ENCODE measurements at places on chromosomes 12 and 14.
A peak's percentile ranks its signal among the peaks of the same experiment; 100 is the strongest.

GRCh38 chr12:55728186-55728938 lies 447 bp downstream of the CD63 start:
- peak overlapping the region; percentile 68 for H3K4me3 ChIP-seq
- peaks cover 61% of the 10 kb centered on the region for H3K4me1 ChIP-seq
- DNase-seq, result peak; percentile 67
- H3K27me3 ChIP-seq, result no peaks in the 10 kb centered on the region
- peak overlapping the region; percentile 99 for H3K27ac ChIP-seq
- peaks cover 6% of the 10 kb centered on the region for H3K36me3 ChIP-seq

DNA sequence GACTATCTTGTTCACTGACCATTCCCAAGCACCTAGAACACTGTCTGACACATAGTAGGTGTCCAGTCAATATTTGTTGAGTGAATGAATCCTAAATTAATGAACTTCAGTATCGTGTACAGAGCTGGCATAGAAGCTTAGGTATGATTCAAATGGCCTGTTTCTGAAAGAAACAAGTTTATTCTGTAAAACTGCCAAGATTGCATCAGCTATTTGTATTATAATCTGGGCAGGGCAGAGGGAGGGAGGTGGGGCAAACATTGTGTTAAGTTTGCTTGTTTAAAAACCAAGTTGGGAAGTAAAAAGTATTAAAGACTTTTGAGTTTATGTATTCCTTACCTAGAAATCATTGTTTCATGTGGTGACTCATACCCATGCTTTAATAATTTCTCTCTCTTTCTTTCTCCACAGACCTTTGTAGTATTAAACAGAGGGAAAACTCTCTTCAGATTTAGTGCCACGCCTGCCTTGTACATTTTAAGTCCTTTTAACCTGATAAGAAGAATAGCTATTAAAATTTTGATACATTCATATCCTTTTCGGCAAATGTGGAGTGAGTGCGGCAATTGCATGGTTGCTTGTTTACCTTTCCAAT lies 92.8 kb downstream of the SCN8A start:
- H3K27me3 ChIP-seq, result no peaks in the 10 kb centered on the region
- no peaks in the 10 kb centered on the region for H3K36me3 ChIP-seq

DNA sequence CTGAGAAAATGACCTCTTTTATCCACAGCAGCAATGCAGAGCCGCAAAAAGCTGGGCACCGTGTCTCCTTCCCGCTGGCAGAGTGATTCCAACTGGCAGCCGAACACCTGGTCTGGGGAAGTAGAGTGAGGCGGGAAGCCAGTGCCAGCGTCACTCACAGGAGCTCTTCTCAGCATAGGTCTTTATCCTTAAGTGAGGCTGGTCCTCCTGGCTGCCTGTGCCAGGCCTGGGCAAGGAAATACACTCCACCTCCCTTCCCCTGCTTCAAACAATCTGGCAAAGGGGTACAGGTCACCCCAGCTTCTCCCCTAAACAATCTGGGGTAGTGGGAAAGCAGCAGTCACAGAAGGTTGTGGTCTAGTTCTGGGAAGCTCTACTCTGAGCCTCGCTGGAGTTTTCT lies 4.8 kb downstream of the ARHGAP9 start:
- no peak overlapping the region for H3K27ac ChIP-seq
- H3K27me3 ChIP-seq, result peaks cover 66% of the 10 kb centered on the region
- H3K36me3 ChIP-seq, result peaks cover 10% of the 10 kb centered on the region
- peaks cover 11% of the 10 kb centered on the region for H3K4me1 ChIP-seq
- DNase-seq, result no peak

GRCh38 chr12:67646775-67647174 lies 1.8 kb upstream of the DYRK2 start:
- H3K4me1 ChIP-seq, result no peaks in the 10 kb centered on the region
- no peaks in the 10 kb centered on the region for H3K36me3 ChIP-seq
- H3K4me3 ChIP-seq, result no peak overlapping the region

- H3K27ac ChIP-seq, result no peak overlapping the region
- no peak overlapping the region for H3K4me3 ChIP-seq
- H3K4me1 ChIP-seq, result no peaks in the 10 kb centered on the region
- no peak for DNase-seq
Observed at GRCh38 chr14:54200726-54201125, 196.1 kb upstream of the CDKN3 start.

- no peaks in the 10 kb centered on the region for H3K4me1 ChIP-seq
- DNase-seq, result no peak
- peaks cover 7% of the 10 kb centered on the region for H3K36me3 ChIP-seq
- H3K4me3 ChIP-seq, result no peak overlapping the region
- no peaks in the 10 kb centered on the region for H3K27me3 ChIP-seq
Observed at GRCh38 chr14:64965356-64966000, 6.7 kb downstream of the RAB15 start.

GRCh38 chr12:110222027-110222426 lies 59.0 kb upstream of the ATP2A2 start:
- H3K4me3 ChIP-seq, result no peak overlapping the region
- peak overlapping the region; percentile 73 for H3K27ac ChIP-seq
- no peaks in the 10 kb centered on the region for H3K27me3 ChIP-seq
- no peaks in the 10 kb centered on the region for H3K36me3 ChIP-seq
- H3K4me1 ChIP-seq, result peaks cover 34% of the 10 kb centered on the region

DNA sequence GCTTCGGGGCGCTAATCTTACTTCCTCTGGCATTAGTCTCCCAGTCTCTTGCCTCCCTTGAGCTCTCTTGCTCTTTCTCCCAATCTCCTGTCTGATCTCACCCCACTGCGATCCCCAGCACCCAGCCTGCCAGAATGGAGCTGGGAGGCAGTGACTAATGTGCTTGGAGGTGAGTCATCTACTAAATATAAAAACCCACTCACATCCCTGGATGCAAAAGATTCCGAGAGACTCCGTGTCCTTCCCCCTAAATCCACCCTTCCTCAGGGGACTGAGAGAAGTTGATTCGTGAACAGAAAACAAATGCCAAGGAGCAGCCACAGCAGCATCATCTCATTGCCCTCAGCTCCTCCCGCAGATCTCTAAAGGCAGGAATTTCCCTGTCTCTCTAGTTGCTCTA lies 45.7 kb upstream of the KCNA5 start:
- H3K4me3 ChIP-seq, result no peak overlapping the region
- H3K36me3 ChIP-seq, result no peaks in the 10 kb centered on the region
- peaks cover 10% of the 10 kb centered on the region for H3K27me3 ChIP-seq
- H3K4me1 ChIP-seq, result no peaks in the 10 kb centered on the region
- peak overlapping the region; percentile 35 for H3K27ac ChIP-seq

DNA sequence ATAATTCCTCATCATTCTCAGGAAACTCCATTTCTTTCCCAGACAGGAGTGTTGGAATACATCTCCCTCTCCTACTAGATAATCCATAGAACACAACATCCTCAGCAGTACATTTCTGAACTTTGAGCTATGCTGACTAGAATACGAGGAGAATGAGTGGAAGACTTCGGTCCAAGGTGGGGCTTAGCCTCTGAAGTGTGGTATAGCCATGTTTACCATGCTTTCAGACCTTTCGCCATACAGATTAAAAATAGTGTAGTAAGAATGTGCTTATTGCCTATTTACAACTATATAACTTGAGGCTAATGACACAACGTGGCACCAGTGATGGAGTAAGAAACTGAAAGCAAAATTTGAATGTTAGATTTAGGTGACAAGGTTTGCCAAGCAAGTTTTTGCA lies 184.5 kb upstream of the KRR1 start:
- no peak for DNase-seq
- no peaks in the 10 kb centered on the region for H3K36me3 ChIP-seq
- H3K4me3 ChIP-seq, result no peak overlapping the region
- no peaks in the 10 kb centered on the region for H3K27me3 ChIP-seq
- no peak overlapping the region for H3K27ac ChIP-seq

- H3K4me1 ChIP-seq, result peaks cover 32% of the 10 kb centered on the region
- H3K27ac ChIP-seq, result peak within 1 kb of the TSS; percentile 72
- peak within 1 kb of the TSS; percentile 95 for H3K4me3 ChIP-seq
- peak; percentile 94 for DNase-seq
Observed at GRCh38 chr12:121626087-121626852, at the start of gene ORAI1. Gene ORAI1, plus strand, starts transcription at chr12:121626530.

DNA sequence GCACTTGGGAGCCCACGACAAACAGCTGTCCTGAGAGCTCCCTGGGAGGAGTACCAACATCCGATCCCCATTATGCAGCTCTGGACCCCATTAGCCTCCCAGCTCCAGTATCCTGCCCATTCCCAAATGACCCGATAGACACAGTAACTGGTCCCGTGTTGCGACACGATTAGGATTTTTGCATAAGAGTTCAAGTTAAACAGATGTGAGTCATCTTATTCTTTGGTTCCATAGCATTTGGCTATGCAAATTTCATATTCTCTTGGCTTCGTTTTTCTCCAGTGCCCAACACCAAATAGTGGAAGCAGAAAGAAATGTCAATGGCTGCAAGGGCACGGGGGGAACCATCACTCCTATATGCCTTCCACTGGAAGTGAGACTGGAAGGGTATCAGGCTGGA lies 43.0 kb upstream of the LRRC10 start:
- no peak overlapping the region for H3K27ac ChIP-seq
- no peaks in the 10 kb centered on the region for H3K27me3 ChIP-seq
- peaks cover 5% of the 10 kb centered on the region for H3K4me1 ChIP-seq
- H3K4me3 ChIP-seq, result no peak overlapping the region
- DNase-seq, result no peak
- no peaks in the 10 kb centered on the region for H3K36me3 ChIP-seq

DNA sequence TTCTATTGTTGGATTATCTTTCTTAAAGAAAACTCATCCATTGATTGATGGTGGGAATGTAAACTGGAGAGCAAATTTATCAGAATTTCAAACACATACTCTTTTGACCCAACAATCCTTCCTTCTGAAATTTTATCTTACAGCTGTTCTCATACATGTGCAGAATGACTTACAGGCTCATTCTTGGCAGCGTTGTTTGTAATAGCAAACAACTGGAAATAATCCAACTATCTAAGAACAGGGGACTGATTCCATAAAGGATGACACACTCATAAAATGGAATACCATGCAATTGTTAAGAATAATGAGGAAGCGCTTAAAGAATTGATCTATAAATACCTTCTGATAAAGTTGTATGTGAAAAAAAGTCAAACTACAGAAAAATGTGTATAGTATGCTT lies 24.0 kb downstream of the RHOJ start:
- DNase-seq, result no peak
- no peaks in the 10 kb centered on the region for H3K27me3 ChIP-seq

DNA sequence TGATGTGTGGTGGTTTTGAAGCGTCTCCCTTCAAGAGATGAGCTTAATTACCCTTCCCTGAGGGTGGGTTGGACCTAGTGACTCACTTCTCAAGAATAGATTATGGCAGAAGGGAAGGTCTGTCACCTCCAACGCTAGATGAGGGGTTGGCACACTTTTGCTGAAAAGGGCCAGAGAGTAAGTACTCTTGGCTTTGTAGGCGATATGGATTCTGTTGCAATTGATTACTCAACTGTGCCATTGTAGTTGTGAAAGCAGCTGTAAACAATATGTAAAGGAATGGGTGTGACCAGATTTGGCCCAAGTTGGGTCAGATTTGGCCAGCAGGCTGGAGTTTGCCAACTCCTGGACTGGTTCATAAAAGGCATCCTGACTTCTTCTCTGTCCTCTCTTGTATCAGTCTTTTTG lies 53.3 kb downstream of the SMIM41 start:
- H3K4me1 ChIP-seq, result no peaks in the 10 kb centered on the region
- no peak overlapping the region for H3K4me3 ChIP-seq

GRCh38 chr14:78509516-78509915 lies 339.3 kb downstream of the NRXN3 start:
- no peak overlapping the region for H3K27ac ChIP-seq
- H3K4me1 ChIP-seq, result no peaks in the 10 kb centered on the region
- H3K36me3 ChIP-seq, result no peaks in the 10 kb centered on the region

- no peaks in the 10 kb centered on the region for H3K4me1 ChIP-seq
- no peak for DNase-seq
- H3K27me3 ChIP-seq, result no peaks in the 10 kb centered on the region
- H3K36me3 ChIP-seq, result no peaks in the 10 kb centered on the region
- no peak overlapping the region for H3K27ac ChIP-seq
Observed at GRCh38 chr12:58068706-58069105, 127.3 kb downstream of the ATP23 start.

DNA sequence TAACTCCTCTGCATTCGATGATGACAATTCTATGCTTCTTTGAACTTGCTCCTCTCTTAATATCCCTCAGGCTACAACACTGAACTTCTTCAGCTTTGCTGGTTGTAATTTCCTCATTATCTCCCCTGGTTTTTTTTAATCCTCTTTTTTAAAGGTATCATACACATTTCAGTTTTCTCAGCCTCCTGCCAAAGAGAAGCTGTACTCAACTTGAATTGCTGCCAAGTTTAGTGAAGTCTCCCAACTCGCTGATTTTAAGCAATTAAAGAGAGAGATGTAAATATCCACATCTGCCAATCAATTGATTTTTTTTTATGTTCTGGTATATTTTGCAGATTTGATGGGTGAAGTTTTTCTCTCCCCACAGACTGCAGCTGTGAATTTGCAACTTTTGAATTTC lies 817.8 kb downstream of the GALC start:
- no peak overlapping the region for H3K4me3 ChIP-seq
- no peaks in the 10 kb centered on the region for H3K27me3 ChIP-seq
- no peak overlapping the region for H3K27ac ChIP-seq
- H3K36me3 ChIP-seq, result no peaks in the 10 kb centered on the region
- no peak for DNase-seq
- no peaks in the 10 kb centered on the region for H3K4me1 ChIP-seq

- no peak for DNase-seq
- H3K27ac ChIP-seq, result peak overlapping the region; percentile 34
- peaks cover 21% of the 10 kb centered on the region for H3K4me1 ChIP-seq
- H3K36me3 ChIP-seq, result no peaks in the 10 kb centered on the region
- H3K27me3 ChIP-seq, result no peaks in the 10 kb centered on the region
- no peak overlapping the region for H3K4me3 ChIP-seq
Observed at GRCh38 chr14:22977684-22978486, 4.5 kb downstream of the AJUBA start.

GRCh38 chr12:3352230-3352629 lies 138.8 kb upstream of the PRMT8 start:
- no peaks in the 10 kb centered on the region for H3K4me1 ChIP-seq
- no peak overlapping the region for H3K27ac ChIP-seq
- no peak overlapping the region for H3K4me3 ChIP-seq
- no peak for DNase-seq
- no peaks in the 10 kb centered on the region for H3K36me3 ChIP-seq
- peaks cover 4% of the 10 kb centered on the region for H3K27me3 ChIP-seq

DNA sequence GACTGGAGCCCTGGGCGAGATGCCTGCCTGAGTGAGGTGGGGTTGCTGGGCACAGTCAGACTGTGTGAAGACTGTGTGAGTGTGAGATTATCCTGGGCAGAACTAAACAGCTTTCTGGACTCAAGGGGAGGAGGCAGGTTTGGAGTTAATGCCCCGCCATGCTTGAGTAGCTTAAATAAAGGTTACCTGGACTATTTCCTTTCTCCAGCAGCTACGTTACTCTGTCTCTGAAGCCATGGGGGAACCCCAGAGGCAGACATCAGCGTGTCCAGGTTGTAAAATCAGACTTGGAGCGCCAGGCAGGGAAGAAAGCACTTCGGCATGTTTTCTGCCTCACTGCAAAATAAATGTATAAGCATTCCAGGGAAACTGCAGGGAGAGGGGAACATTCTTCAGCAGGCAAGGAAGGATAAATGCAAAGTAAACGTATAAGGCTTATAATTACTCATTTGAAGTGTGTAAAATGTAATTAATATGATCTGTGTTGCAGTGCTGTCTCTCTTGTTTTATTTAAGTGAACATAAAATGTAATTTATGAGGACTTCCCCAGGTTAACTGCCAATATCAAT lies 129.7 kb downstream of the CHST11 start:
- no peak for DNase-seq
- H3K4me1 ChIP-seq, result no peaks in the 10 kb centered on the region
- no peak overlapping the region for H3K4me3 ChIP-seq
- H3K27ac ChIP-seq, result no peak overlapping the region
- H3K27me3 ChIP-seq, result no peaks in the 10 kb centered on the region
- no peaks in the 10 kb centered on the region for H3K36me3 ChIP-seq
